IgD-negative memory B cell (primary cell): ENCODE measurements at places on chromosomes 2 and 18. TPM values are rescaled to one million over a fixed set of nuclear protein-coding genes. Genes with fewer than 3 reads are reported as not detected.

Gene TMEM37
- polyA plus RNA-seq, result not detected

Gene KCNJ3
- not detected for polyA plus RNA-seq

Gene VIT
- 0.09 TPM for polyA plus RNA-seq

Gene MYO7B
- 1.1 TPM for polyA plus RNA-seq

Gene RPIA
- polyA plus RNA-seq, result 42.7 TPM

Gene CLHC1
- polyA plus RNA-seq, result 1.2 TPM
